ENCODE measurements at places on chromosomes 6 and 20. TPM values are rescaled to one million over a fixed set of nuclear protein-coding genes. Genes with fewer than 3 reads are reported as not detected.

The KIF25 gene
- total RNA-seq = not detected

The SIRPB2 gene
- total RNA-seq = 0.97 TPM

DNA sequence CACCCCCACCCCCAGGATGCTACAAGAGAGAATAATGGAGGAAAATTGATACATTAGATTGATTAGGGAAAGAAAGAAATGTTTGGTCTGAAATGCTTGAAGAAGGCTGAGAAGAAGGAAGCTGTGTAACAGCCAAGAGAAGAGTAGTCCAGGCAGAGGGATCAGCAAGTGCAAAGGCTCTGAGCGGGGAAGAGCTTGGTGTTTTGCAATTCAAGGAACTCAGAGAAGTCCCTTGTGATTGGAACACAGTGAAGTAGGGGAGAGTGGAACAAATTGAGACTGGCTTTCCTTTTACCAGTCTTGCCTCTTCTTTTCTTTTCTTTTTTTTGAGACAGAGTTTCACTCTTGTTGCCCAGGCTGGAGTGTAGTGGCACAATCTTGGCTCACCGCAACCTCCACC is 76.6 kb upstream of the CHD6 start:
- no peak for DNase-seq

GRCh38 chr6:143974089-143974488 is 34.0 kb downstream of the PLAGL1 start:
- DNase-seq = no peak

GRCh38 chr20:8117636-8118035 is 14.4 kb upstream of the PLCB1 start:
- DNase-seq = no peak
